H1 (cell line): ENCODE measurements at places on chromosomes 4 and X. TPM values are rescaled to one million over a fixed set of nuclear protein-coding genes. Genes with fewer than 3 reads are reported as not detected.

Gene WWC2
- total RNA-seq: 135 and 138 TPM in 2 replicates

- no peak overlapping the region for H3K4me3 ChIP-seq
- no peak overlapping the region for H3K27ac ChIP-seq
- no peaks in the 10 kb centered on the region for H3K4me1 ChIP-seq
- H3K36me3 ChIP-seq: no peaks in the 10 kb centered on the region
These were observed 229.9 kb upstream of the AFF2 start for GRCh38 chrX:148270499-148270898.

- DNase-seq: no peak
- H3K27ac ChIP-seq: no peak overlapping the region
- no peak overlapping the region for H3K4me3 ChIP-seq
- peaks cover 10% of the 10 kb centered on the region for H3K4me1 ChIP-seq
These were observed 36.3 kb upstream of the TENM3 start for GRCh38 chr4:182206916-182207315.

- H3K27me3 ChIP-seq: peaks cover 23% of the 10 kb centered on the region
- no peaks in the 10 kb centered on the region for H3K36me3 ChIP-seq
- no peak for DNase-seq
- peaks cover 7% of the 10 kb centered on the region for H3K4me1 ChIP-seq
- H3K27ac ChIP-seq: no peak overlapping the region
These were observed 297.0 kb upstream of the CLNK start for GRCh38 chr4:10981576-10981975.

DNA sequence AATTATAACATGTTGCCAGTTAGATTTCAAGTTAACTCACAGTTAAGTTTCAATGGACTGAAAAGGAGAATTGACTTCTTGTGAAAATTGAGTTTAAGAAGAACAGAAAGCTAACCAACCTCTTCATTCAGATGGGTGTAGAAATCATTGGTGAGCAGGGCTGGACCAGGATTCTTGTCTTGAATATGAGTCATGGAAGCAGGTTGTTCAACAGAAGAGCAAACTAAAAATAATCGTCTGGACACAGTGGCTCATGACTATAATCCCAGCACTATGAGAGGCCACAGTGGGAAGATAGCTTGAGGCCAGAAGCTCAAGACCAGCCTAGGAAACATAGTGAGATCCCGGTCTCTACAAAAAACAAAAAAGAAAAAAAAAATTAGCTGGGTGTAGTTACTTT, 98.2 kb downstream of the ARSJ start:
- DNase-seq: no peak
- H3K4me3 ChIP-seq: no peak overlapping the region

GRCh38 chr4:6776920-6777635, 5.4 kb upstream of the KIAA0232 start:
- no peak overlapping the region for H3K4me3 ChIP-seq
- H3K36me3 ChIP-seq: no peaks in the 10 kb centered on the region
- no peak overlapping the region for H3K27ac ChIP-seq
- H3K4me1 ChIP-seq: peaks cover 7% of the 10 kb centered on the region; the same call in 1 of the 2 replicates
- no peaks in the 10 kb centered on the region; the same call in 1 of the 2 replicates for H3K27me3 ChIP-seq
- DNase-seq: no peak
